ENCODE measurements at places on chromosomes 1 and 21.

DNA sequence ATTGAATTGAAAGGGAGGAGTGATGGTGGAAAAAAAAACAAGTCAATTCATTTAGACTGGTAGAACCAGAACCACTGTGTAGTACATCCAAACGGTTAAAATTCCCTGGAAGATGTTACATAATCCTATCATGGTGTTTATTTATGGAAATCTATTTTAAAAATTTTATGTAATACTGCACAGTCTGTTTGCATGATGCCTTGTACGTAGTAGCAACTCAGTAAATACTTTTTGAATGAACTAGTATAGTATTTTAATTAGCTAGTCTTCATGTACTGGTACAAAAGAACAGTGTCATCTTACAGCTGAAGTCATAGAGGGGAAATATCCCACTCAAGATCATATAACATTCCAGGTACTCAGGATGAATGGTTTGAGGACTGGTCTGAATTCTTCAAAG is 27.0 kb upstream of the IER5 start:
- DNase-seq = no peak

- DNase-seq = no peak
Measured at GRCh38 chr1:5978452-5978851, 13.8 kb downstream of the NPHP4 start.

DNA sequence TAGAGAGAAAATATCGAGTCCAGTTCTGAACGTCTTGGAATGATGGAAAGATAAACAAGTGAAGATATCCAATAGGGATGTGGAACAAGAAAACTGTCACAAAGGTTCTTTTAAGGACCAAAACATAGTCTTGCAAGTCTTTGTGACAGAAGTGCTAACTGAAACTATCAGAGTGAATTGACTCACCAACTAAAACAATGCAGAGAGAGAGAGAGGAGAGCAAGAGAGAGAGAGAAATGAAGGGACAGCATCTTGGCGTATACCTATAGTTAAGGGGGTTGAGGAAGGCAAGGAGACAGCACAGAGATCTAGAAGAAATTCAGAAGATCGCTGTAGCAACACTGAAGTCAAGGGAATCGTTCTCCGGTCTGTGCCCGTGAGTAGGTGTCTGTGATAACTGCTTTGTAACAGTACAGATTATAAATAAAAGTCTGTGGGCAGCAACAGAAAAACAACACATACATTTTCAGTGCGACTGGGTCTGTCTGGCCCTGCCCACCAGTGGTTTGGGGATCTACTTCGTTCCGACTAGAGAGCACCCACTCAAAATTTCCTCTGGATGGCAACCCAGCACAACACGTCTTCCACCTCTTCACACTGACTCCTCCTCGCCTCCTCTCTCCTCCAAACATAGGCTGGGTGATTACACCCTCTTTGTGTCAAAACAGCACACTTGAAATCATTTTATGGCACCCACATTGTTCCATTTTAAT is 4.8 kb upstream of the COA6 start:
- no peak for DNase-seq

DNA sequence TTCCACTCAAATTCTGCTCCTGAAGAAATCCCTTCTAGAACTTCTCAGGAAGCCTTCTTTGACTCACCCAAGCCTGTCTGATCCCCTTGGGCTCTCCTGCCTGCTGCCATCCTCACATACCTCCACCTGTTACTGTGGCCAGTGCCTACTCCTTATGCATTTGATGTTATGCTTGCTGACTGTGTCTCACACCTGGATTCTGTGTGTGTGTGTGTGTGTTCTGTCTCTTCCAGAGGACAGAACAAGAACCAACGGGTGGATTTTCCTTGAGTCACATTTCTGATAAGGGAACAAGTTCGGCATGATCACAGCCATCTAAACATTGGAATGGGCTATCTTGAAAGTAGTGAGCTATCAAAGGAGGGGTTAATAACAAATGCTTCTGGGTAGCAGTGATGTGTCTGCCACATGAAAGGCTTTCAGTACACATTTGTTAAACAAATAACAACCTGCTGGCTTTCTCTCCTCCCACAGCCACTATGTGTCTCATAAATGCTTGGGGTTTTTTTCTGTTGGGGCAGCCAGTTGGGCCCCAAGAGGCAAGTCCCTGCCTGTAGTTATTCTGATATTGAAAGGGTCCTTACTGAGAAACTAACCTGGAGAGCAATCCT is 8.9 kb upstream of the GPR37L1 start:
- no peak for DNase-seq

DNA sequence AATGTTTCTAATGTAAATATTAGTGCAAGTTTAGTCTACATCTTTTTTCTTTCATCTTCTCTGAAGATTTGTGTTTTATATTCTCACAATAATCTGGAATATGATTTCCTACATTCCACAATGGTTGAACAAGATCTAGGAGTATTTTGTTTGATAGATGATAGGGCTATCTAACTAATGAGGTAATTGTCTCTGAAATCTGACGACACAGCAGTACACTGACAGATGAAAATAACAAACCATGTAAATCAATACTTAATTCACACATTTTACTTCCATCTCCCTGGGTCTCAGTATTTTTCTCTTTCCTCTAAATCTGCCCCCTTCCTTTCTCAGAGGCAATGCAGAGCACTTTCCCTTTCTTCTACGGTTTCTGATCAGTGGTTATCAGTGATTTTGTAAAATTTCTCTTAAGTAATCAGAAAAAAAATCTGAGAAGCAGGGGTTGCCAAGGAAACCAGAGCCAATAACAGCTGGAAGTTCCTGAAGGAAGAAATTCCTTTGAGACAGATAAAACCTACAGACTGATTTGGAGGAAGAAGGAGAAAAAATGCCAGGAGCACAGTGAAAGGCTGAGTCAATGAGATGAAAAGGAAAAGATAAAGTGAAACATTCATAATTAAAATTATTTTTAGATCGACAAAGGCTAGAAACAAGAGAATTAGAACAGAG is 7.3 kb upstream of the ANKRD13C start:
- DNase-seq = no peak

GRCh38 chr1:36729716-36730510 is 247.2 kb upstream of the CSF3R start:
- DNase-seq = no peak

DNA sequence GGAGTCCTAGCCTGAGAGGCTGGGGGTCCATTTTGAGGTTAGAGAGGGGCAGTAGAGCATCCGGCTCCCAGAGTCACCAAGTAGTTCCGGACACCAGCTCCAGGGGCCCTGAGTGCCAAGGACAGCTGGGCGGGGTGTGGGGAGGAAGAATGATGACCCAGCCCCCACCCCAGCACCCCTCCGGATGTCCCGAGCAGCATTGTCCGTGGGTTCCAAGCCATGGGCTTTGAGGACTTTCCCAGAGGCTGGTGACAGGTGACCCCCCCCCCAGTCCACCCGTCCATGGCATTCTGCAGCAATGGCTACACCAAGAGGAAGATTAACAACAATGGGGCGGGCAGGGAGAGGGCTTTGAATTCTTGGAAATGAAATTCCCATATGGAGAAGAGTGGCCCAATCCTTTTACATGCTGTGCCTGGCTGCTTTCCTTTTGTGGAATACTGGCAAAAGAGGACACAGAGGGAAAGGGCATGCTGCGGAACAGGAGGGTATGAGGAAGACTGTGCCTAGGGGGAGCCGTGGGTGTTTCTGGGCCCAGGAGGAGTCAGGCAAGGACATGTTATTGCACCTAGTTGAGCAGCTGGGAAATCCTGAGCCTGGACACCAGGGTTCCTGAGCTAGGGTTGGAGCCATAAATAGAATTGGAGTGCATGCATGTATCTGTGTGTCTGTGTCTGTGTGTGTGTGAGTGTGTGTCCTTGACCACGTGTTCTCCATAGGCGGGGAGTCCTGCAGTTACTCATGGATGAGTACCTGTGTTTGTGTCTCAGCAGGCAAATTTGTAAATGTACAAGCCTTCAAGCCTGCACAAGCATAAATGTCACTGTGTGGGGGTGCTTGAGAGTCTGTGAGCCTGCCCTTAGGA is 956 bp downstream of the ATP1A2 start:
- DNase-seq = no peak

GRCh38 chr1:200938955-200939354 is 44.3 kb downstream of the INAVA start:
- DNase-seq = no peak

GRCh38 chr1:46747683-46748288 is 28.9 kb upstream of the EFCAB14 start:
- DNase-seq = no peak

- no peak for DNase-seq
Measured at GRCh38 chr1:201307760-201308499, 24.6 kb downstream of the PKP1 start.

DNA sequence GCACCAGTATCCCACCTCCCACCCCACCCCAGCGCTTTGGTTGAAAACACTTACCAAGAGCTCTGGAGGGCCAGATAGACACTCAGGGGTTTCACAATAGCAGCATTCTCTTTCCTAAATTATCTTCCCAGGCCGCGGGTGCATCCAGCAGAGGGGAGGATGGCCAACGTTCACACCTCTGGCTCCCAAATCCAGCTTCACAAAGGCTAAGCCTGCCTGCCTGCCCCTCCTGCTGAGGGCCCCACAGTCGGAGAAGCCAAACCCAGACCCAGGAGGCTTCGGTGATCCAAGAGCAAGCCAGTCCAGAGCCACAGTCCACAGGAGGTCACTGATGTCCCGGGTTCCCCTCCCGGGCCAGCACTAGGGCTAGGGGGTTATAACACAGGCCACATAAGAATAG is 231.9 kb downstream of the TRABD2B start:
- no peak for DNase-seq

DNA sequence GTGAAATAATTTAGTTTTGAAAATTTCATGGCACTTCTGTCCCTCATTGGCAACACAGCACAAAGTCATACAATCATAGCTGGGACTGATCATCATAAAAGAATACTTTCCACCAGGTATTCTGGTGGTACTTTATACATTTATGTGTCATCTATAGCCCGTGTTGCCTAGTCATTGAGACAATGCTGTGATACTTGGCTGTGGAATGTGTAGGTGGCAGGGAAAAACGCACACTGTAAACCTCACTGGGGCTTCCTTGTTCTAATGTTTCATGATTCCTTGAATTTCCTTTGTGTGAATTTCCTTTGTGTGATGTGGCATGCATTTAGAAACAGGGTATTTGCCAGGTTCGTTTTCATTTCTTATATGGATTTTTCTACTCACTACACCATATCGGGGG is 118.3 kb downstream of the FMN2 start:
- DNase-seq = no peak

GRCh38 chr1:41767534-41768525 is 150.9 kb downstream of the HIVEP3 start:
- DNase-seq = no peak

- no peak for DNase-seq
Measured at GRCh38 chr1:56967355-56967754, 1.5 kb upstream of the C8B start.

DNA sequence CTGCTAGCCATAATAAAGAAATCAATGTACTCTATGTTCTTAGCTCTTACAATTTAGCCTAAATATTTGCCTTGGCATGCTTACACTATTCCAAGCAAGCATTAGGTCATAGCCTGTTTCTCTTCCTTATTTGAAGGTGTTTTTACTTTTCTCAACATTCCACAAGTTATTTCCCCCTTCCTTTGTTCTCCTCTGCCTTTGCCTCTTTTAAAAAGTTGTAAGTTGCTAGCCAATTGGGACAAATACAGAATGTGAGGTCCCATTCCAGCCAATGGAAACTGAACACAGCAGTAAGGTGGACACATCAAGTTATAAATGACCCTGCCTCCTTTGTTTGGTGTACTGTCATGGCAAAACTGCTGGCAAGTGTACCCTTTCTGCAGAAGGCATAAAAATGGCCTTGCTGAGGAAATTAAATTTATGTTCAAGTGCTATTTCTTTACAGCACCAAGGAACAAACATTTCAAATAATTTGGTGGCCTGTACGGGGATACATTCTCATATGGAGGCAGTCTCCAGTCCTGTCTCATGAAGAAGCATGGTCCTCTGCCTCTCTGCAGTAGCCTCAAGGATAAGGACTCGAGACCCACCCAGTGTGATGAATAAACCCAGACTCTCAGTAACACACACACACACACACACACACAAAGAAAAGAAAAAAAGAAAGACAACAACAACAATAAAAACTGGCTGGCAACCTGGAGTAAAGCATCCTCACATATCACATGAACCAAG is 28.8 kb upstream of the FMO1 start:
- no peak for DNase-seq

GRCh38 chr1:226787638-226788037 is 48.6 kb upstream of the ITPKB start:
- no peak for DNase-seq

DNA sequence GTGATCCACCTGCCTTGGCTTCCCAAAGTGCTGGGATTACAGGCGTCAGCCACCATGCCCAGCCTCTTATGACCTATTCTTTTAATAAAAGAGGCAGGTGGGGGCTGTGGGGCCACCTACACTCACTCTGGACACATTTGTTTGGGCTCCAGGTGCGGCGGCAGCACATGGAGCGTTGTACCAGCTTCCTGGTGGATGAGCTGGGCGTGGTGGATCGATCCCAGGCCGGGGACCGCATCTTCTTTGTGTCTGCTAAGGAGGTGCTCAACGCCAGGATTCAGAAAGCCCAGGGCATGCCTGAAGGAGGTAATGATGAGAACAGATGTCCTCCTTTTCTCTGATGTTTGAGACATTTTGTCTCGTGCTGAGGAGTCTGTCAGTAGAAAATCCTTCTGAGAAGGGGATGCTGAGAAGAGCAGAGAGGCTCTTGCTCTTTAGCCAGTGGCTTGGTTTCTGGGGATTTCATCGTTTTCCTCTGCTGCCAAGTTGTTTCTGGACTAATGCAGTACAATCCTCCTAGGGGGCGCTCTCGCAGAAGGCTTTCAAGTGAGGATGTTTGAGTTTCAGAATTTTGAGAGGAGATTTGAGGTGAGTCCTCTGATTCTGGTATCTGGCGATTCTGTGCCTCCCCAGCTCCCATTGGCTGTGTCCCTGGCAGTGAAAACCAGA is 17.9 kb upstream of the MIIP start:
- no peak for DNase-seq

GRCh38 chr1:111679541-111679940 is 59.7 kb downstream of the INKA2 start:
- DNase-seq = no peak

DNA sequence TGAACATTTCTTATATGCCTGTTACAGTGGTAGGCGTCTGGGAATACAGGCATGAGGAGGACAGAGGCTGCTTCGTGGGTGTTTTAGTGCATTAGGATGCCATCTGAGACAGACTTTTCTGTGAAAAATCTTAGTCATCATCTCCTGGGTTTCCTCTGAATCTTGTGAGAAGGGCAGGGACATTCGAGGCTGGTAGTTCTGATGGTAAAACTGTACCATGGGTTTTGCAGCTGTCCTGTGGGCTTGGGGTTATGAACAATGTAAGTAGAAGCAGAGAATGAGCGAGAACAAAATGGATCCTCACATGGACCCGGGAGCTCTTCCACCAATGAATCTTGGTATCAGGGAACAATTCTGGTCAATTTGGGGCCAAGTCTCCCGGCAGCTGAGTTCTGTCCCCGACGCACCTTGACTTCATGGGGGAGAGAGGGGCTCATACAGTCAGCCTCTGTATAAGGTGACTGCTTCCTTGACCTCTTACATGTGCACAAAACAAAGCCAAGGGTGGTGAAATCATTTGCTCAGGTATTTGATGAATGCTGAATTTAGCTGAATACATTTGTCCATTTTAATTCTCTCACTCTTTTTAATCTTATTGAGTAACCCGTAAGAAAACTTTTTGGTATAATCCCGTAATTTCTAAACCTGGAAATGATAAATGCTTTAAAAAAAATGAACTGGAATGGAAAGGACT is 63.6 kb upstream of the ERRFI1 start:
- no peak for DNase-seq

- DNase-seq = no peak
Measured at GRCh38 chr1:56676571-56677035, 31.5 kb downstream of the PRKAA2 start.

- no peak for DNase-seq
Measured at GRCh38 chr1:81670286-81670685, 130.4 kb upstream of the ADGRL2 start.

Measured in stimulated activated CD8-positive, alpha-beta memory T cell treated with anti-CD3 and anti-CD28 coated beads, Interleukin-4, amount 100 ng/mL, for 4 hours (primary cell).